ENCODE measurements at places on chromosomes 2 and 18.

GRCh38 chr2:134446383-134447017 lies 192.6 kb downstream of the MGAT5 start:
- DNase-seq, result no peak

DNA sequence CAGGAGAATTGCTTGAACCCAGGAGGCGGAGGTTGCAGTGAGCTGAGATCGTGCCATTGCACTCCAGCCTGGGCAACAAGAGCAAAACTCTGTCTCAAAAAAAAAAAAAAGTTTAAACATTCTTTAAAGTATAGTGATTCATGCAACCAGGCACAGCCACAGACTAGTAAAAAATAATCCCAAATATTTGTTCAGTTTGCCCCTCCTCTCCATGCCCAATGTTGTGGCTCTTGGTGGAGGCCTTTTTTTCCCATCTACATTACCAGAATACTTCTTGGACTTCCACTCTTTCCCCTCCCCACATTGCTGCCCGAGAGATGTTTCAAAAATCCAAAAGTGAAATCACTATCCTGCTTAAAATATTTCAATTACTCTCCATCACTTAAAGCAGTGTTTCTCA lies 5.1 kb upstream of the MALT1 start:
- no peak for DNase-seq

DNA sequence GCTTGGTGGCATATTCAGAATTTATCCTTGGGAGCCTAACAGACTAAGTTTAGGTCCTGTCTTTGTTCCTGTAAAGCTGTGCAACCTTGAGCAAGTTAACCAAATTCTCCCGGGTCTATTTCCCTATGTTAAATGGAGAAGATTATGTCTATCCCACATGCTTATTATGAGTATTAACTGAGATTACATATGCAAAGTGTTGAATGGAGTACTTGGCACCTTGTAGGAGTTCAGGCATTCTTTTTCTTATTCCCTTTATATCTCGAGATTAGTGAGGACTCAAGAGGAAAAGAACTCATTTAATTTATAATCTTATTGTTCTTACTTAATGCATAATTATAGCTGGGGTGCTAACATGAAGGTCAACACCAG lies 184.6 kb downstream of the FMNL2 start:
- no peak for DNase-seq

GRCh38 chr2:57479981-57480380 lies 566.6 kb upstream of the VRK2 start:
- no peak for DNase-seq

DNA sequence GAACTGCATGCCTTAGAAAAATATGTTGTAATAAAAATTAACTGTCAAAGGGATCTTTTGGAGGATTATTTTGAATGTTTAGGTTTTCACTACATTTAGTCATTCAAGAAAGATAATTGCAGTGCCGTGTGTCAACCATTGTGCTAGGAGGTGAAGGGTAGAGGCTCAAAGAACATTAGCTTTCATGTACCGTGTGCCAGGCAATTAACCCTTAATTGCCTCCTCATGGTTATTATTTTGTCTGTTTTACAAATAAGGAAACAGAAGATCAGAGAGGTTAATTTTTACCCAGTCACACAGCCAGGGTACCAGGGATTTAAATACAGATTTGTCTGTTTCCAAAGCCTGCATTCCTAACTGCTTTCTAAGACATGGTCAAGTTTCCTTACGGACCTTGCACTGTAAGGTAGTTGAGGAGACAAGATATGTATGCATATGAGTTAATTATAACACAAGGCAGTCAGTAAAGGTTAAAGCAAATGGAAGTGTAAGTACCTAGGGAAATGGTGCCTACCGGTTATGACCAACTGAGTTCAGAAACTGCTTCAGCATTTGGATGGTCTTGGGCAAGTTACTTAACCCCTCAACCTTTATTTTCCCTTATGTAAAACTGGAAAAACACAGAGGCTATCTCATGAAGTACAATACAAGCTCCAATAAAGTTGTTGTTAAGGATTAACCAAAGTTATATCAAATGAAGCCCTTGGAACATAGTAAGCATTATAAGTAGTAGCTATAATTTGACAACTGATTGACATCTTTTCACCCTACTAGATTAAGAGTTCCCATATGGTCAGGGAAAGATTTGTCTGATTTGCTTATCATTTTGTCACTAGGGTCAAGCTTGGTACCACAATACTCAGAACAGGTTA lies 434.9 kb downstream of the MBD2 start:
- DNase-seq, result no peak

DNA sequence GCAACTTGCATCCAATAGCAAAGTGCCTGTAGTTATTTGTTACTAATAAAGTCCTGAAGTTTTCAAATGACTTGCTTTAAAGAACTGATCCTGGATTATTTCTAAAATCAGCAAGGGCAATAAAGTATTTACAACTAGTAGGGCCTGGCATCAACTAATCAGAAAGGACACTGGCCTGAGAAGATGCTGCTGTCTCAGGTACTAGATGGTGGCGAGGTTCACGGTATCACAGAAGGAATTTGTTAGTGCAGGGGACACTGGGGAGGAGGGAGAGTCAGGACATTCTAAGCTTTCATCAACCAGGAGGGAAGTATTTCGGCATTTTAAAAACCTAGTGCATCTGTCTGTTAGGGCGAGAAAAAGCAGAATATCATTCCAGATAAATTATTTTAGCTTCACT lies 440.2 kb upstream of the LYPD1 start:
- DNase-seq, result no peak
